ENCODE measurements at places on chromosomes 4 and X.

DNA sequence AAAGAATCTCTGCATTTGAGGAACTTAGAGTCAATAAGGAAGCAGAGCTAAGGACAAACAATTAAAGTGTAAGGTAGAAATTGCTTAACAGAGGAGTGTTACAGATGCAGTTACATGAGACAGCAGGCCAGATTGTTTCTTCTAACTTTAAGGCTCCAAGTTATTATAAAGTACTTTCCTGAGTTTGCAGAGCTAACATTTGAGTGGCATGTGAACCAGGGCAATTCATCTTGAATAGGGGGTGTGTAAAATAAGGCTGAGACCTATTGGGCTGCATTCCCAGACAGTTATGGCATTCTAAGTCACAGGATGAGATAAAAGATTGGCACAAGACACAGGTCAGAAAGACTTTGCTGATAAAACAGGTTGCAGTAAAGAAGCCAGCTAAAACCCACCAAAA, 7.6 kb upstream of the LNX1 start:
- DNase-seq = no peak
- H3K36me3 ChIP-seq = no peaks in the 10 kb centered on the region
- H3K27ac ChIP-seq = no peak overlapping the region
- H3K4me1 ChIP-seq = no peaks in the 10 kb centered on the region
- no peak overlapping the region for H3K4me3 ChIP-seq
- H3K27me3 ChIP-seq = peaks cover 47% of the 10 kb centered on the region

- H3K36me3 ChIP-seq = peaks cover 9% of the 10 kb centered on the region
- H3K4me1 ChIP-seq = no peaks in the 10 kb centered on the region
- DNase-seq = no peak
- H3K27ac ChIP-seq = no peak overlapping the region
Measured at GRCh38 chr4:8394061-8394519, 46.4 kb downstream of the ACOX3 start.

DNA sequence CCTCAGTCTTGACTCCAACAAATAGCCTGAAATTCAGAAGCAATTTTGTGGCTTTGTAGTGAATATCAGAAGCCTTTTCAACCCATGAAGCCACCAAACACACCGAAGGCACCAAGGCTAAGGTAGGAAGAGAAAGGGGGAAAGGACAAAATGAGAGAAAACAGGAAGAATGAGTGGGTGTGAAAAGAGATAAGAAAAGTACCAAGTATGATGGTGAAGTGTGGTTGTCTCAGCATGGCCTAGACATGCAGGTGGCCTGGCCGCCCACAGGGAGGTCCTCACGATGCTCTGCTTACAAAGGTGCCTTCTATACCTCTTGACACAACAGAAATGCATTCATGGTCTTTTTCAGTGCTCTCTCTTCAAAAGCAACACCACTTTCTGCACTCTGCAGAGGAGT, 34.9 kb downstream of the ACSL1 start:
- H3K4me1 ChIP-seq = no peaks in the 10 kb centered on the region
- DNase-seq = no peak
- H3K27ac ChIP-seq = no peak overlapping the region
- H3K4me3 ChIP-seq = no peak overlapping the region

DNA sequence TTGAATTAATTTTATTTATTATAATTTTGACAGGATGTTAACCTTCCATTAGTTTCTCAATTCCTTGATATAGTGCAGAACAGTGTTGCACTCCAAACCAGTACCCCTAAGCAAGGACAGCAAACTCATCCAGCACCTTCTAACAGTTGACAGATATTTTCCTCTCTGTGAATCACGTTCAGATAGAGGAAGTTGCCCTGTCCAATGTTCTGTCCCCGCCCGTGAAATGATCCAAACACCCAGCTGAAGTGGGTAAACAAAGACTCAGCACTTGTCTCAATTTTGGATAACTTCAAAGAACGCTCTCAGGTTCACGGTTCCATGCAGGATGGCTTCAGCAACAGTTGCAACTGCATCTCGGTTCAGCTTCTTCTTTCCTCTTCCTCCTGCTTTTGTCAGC, 1240.0 kb upstream of the ADGRL3 start:
- H3K27ac ChIP-seq = no peak overlapping the region
- H3K27me3 ChIP-seq = no peaks in the 10 kb centered on the region
- no peak for DNase-seq

DNA sequence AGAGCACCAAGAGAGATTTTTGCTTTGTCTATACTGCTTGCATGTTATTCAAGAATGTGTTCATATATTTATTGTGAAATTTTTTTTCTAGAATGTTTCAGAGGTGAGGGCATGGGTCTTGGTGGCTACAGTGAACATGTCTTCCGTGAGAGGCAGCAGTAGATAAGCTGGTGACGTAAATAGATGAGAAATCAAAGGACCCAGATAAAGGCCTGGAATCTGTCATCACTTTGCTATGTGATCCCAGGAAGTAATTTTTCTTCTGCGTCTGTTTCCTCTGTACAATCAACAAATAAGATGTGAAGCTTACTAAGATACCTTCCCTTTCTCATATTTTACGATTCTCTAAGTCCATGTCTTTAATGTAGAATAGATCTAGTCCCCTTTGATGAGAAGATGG, 129.1 kb downstream of the COL4A6 start:
- no peak overlapping the region for H3K4me3 ChIP-seq
- no peak for DNase-seq
- no peaks in the 10 kb centered on the region for H3K27me3 ChIP-seq
- H3K27ac ChIP-seq = no peak overlapping the region

GRCh38 chr4:11138964-11139363, 289.7 kb downstream of the HS3ST1 start:
- H3K4me3 ChIP-seq = no peak overlapping the region
- no peaks in the 10 kb centered on the region for H3K4me1 ChIP-seq
- H3K36me3 ChIP-seq = no peaks in the 10 kb centered on the region
- no peaks in the 10 kb centered on the region for H3K27me3 ChIP-seq

GRCh38 chr4:124386648-124387047, 325.9 kb downstream of the ANKRD50 start:
- H3K4me1 ChIP-seq = no peaks in the 10 kb centered on the region
- H3K4me3 ChIP-seq = no peak overlapping the region
- H3K27me3 ChIP-seq = no peaks in the 10 kb centered on the region

DNA sequence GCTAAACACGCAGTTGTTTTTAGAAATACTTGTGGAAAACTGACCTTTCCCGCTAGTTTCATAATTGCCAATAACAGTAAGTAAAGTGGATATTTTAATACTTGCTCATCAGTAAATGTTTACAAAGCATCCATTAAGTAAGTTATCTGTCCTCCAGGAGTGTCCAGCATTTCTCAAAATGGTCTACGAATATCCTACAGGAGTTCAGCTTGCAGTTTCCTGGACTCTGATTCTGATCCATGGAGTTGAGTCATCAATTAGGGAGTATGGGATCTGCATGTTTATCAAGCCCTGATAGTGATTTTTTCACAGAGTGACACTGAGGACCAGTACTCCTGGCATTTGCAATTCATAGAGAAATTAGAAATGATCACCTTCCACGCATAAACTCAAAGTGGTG, 325.2 kb upstream of the AADAT start:
- no peaks in the 10 kb centered on the region for H3K36me3 ChIP-seq
- no peaks in the 10 kb centered on the region for H3K27me3 ChIP-seq
- H3K27ac ChIP-seq = no peak overlapping the region
- H3K4me1 ChIP-seq = no peaks in the 10 kb centered on the region
- no peak overlapping the region for H3K4me3 ChIP-seq
- no peak for DNase-seq

- DNase-seq = no peak
- H3K36me3 ChIP-seq = no peaks in the 10 kb centered on the region
- no peaks in the 10 kb centered on the region for H3K27me3 ChIP-seq
- H3K27ac ChIP-seq = no peak overlapping the region
- no peak overlapping the region for H3K4me3 ChIP-seq
- H3K4me1 ChIP-seq = no peaks in the 10 kb centered on the region
Measured at GRCh38 chr4:134178706-134179105, 22.9 kb downstream of the PABPC4L start.

GRCh38 chrX:87391742-87392141, 125.9 kb upstream of the KLHL4 start:
- H3K4me3 ChIP-seq = no peak overlapping the region
- H3K27me3 ChIP-seq = no peaks in the 10 kb centered on the region
- no peak for DNase-seq
- H3K36me3 ChIP-seq = no peaks in the 10 kb centered on the region
- no peaks in the 10 kb centered on the region for H3K4me1 ChIP-seq

DNA sequence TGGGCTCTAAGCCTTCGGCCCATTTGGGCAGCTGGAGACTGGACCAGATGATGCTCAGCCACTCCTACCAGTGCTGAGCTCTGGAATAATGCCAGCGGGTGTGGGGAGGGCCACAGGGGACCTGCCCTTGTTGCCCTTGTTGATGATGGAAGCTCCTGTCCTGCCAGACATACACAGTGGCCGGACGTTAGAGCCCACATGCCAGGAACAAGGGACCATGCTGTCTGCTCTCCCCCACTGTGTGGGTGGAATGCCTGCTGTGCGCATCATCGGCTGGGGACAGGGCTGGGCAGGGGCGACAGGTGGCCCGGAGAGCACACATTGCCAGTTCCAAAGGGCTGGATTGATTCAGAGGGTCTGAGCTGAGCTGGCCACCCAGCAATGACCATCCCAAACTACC, 2.0 kb downstream of the ABLIM2 start:
- H3K27me3 ChIP-seq = no peaks in the 10 kb centered on the region
- no peak overlapping the region for H3K4me3 ChIP-seq
- no peak overlapping the region for H3K27ac ChIP-seq
- no peak for DNase-seq
- peaks cover 17% of the 10 kb centered on the region for H3K4me1 ChIP-seq

DNA sequence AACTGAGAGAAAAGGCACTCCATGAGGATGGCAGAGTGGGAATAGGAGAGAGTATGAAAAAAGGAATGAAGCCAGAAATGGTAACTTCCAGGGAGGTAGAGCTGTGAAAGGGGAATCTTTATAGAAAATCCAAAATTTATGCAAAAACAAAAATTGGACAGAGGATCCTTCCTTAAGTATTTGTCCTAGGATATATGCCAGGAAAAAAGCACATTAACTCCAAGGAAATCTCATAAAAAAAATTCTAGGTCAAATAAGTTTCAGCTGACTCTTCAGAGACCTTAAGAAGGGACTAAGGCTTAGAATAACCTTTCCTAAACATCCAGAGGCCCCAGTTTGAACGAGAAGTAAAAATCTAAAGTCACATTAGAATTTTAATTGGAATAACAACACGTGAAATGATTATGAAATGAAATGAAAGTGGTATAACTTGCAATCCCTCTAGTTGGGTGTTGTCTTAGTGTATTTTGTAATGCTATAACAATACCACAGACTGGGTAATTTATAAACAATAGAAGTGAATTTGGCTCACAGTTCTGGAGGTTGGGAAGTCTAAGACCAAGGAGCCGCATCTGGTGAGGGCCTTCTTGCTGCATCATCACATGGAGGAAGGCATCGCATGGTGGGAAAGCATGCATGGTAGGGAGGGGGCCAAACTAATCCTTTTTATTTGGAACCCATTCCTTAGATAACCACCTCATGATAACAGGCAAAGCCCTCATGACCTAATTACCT, 145.4 kb upstream of the RXFP1 start:
- H3K27ac ChIP-seq = no peak overlapping the region
- no peaks in the 10 kb centered on the region for H3K36me3 ChIP-seq
- H3K27me3 ChIP-seq = no peaks in the 10 kb centered on the region
- DNase-seq = no peak
- H3K4me1 ChIP-seq = no peaks in the 10 kb centered on the region

DNA sequence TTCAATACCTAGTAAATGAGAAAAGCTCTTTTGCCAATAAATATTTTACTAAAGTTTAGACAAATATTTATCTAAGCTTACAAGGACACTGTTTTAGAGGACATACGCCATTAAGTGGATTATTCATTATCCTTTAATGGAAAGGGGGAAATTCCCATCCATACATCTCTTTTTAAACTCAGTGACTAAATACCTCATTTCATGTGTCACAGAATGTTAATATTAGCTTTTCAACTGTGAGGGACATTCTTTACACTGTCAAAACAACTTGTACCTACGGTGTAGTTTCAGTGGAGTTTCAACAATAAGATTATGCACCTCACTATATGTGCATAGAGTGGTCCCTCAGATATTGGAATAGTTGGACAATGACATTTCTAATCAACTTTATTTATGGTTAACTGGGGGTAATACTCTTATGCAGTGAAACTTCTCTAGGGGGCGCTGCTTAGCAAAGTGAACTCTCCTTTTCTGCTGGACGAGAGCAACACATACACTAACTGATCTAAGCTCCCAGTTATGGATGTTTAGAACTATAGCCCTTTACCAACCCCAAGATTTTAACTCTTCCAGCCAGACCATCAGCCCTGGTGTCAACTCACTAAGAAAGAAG, 9.7 kb downstream of the HS6ST2 start:
- H3K27me3 ChIP-seq = no peaks in the 10 kb centered on the region
- DNase-seq = no peak
- H3K27ac ChIP-seq = no peak overlapping the region
- H3K4me1 ChIP-seq = no peaks in the 10 kb centered on the region
- H3K4me3 ChIP-seq = no peak overlapping the region
